H4 (cell line): ENCODE measurements at places on chromosomes 7 and 10. TPM values are rescaled to one million over a fixed set of nuclear protein-coding genes. Genes with fewer than 3 reads are reported as not detected.

DNA sequence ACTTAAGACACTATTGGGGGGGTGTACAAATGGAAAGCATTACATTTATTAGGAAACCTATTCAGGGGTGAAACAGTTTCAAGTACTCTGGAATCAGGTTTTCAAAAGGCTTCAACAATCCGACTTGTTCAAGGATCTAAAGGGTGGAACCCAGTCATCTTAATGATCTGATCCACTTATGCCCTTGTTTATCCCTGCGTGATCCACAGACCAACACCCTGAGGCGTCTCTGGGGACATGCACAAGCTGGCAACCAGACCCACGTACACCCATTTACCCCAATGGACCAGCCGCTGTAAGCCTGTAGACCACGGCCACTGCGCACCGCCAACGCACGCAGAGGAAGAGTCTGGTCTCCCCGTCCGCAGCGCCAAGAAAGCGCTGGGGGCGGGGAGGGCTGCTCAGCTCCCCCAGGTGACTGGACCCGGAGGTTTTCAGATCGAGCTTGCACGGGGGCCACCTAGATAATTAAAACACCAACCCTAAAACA, 13.4 kb downstream of the HNRNPF start:
- no peak for DNase-seq

GRCh38 chr7:130938661-130939060, 204.7 kb upstream of the KLF14 start:
- DNase-seq = no peak

The RAB19 gene
- total RNA-seq = not detected in 2 replicates

The NKX1-2 gene
- 0.02 TPM in 1 of 2 replicates, not detected in the other for total RNA-seq

The TMEM176B gene
- total RNA-seq = 0.27 and 0.76 TPM in 2 replicates

GRCh38 chr7:33195264-33195663, 65.9 kb downstream of the BBS9 start:
- peak; percentile 69 for DNase-seq
